ENCODE measurements at places on chromosomes 11 and 22.

- no peak for DNase-seq
Observed at GRCh38 chr22:16824716-16825687, at the start of gene XKR3. Gene XKR3, minus strand, starts transcription at chr22:16825411. Its CDS starts 17,338 bp downstream, at chr22:16808073.

GRCh38 chr11:12289667-12290476, 87.5 kb upstream of the PARVA start:
- no peak for DNase-seq

DNA sequence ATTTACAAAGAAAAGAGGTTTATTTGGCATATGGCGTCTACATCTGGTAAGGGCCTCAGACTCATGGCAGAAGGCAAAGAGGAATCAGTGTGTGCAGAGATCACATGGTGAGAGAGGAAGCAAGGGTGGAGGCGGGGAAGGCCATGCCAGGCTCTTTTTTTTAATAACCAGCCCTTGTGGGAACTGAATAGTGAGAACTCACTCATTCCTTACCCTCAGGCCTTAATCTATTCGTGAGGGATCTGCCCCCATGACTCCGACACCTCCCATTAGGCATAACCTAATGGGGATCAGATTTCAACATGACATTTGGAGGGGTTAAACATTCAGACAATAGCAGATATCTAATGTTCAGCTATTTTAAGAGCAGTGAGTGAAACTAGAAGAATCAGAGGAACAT, 55.7 kb downstream of the ATM start:
- DNase-seq = no peak

DNA sequence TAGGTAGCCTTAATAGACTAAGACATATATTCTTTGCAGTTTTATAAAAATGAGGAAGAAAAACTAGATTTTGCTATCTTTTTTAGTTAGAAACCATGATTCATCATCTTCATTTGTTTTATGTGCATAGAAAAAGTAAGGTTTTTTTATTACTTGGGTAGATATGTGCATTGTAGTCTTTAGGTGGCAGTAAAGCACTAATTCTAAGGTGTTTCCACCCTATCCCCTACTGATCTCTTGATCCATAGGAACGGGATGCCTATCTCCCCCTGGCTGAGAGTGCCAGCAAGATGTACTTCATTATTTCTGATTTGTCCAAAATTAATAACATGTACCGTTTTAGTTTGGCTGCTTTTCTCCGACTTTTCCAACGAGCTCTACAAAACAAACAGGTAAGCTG, 148.1 kb downstream of the DYNC2H1 start:
- no peak for DNase-seq

DNA sequence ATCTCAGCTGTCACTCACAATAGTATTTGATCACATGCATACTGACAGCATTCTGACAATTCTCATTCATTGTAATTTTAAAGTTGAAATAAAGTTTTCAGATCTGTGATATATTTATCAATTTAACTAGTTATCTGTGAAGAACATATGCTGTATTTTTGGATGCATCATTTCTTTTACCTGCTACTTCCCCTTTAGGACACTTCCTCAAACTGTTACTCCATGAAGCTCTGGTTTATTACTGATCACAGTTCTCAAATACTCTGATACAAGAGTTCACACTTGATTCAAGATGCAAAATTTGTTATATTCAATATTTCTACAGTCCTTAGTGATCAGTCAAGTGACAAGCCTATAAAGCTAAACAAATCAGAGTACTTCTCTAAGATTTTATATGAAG, 1655.2 kb downstream of the LRRC4C start:
- DNase-seq = no peak

- no peak for DNase-seq
Observed at GRCh38 chr11:112518371-112518770, 257.7 kb upstream of the PLET1 start.

GRCh38 chr11:111932611-111932950, 4.6 kb upstream of the DIXDC1 start:
- DNase-seq = no peak

DNA sequence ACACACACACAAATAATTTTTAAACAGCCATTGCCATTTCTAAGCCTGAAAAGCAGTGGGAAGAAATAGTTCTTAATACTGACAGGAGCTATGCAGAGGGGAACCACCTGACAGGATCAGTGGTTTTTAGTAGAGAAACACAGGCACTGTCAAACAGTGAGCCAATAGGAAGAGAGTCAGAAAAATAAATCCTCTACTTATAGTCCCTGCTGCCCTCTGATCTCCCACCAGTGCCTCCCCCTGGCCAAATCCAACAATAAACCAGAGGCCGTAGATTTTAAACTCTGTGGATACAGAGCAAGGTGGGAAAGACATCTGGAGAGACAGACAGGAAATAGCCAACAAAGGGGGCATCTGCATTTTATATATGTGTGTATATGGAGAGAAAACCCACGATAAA, 7.9 kb upstream of the OR56B4 start:
- no peak for DNase-seq

DNA sequence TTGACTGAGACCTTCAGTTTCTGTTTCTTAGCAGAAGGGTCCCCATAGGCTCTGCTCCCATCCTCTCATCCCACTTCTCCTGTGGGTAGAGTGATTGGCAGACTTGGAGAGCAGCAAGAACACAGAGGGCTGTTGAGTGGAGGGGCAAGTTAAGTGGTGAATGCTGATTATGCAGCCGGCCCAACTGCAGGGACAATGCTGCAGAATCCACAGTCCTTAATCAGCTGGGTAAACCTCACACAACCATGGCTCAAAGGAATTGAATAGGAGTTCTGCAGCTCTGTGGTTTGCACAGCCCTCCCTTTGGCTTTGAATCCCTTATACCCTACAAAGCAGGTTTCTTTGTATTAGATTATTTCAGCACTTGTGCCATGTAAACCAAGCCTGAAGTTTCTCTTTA, 161.1 kb downstream of the NAV2 start:
- no peak for DNase-seq

DNA sequence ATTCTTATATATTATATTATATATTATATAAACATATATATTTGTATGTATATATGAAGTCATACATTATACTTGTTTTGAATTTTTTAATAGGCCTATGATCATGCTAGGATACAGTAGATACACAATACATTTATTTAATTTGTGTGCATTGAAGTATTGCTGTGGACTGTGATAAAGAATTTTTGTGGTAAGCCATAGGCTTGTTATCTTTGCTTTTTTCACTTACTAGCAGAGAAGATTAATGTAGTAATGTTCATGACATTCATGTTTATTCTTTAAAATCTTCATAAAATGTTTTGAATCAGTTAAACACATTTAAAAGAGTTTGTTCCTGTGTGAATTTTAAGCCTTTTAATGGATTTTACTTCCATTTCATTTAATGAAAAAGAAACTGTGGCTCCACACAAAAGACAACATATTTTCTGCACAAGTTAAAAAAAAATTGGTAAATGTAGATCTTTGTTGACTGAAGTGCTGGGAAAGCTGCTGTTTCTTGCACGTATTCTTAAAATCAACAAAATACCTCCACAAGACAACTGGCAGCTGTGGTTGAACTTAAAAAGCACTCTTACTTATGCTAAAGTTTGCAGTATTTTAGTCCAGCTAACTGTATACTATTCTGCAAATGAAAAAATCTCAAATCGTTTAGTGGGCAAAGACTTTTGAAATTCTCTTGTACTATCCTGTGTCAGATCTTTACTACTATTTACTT, 156.2 kb downstream of the TMEM135 start:
- no peak for DNase-seq

GRCh38 chr11:1438967-1439330, 47.6 kb downstream of the MOB2 start:
- no peak for DNase-seq

- DNase-seq = no peak
Observed at GRCh38 chr11:63917692-63918506, 935 bp upstream of the RCOR2 start.

DNA sequence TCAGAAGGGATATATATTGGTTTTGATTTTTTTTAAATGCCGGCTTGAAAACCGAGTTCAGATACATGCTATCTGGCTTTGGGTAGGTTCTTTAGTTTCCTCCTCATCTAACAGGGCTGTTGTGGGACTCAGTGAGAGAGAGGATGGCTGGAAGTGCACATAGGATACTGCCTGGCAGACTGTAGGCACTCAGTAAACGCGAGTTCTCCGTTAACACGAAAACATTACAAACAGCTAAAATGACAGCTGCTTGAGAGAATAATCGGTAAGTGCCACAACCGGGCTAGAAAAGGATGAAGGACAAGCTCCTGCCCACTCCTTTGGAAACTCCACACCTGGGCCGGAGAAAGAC, 369 bp downstream of the XRRA1 start:
- no peak for DNase-seq

- no peak for DNase-seq
Observed at GRCh38 chr11:74522776-74523175, 29.3 kb upstream of the LIPT2 start.

GRCh38 chr11:73969991-73970800, 12.4 kb downstream of the UCP2 start:
- DNase-seq = no peak

DNA sequence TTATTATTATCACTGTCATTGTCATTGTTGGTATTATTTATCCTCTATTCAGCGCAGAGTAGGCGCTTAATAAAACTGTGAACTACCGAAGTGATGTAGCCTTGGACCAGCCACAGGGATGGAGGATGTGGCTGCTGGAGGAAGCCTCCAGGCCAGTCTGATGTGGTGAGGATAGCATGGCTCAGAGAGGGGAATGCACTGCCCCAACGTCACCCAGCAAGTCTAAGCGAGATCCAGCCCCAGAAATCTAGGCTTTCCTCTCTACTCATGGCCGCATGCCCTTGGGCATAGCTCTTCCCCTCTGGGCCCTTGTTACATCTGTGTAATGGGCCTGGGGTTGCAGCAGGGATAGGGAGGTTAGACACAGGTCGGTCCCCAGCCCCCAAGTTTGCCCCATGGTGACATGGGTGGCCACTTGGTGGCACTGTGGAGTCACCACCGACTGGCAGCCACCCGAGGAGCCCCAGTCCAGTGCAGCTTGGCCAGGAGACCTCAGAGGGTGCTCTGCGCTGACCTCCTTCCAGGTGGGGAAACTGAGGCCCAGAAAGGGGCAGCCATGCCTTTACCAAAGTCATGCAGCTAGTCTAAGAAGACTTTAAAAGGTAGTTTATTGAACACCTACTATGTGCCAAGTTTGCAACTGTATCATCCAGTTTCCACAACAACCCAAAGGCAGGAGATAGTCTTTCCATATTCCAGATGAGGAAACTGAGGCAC, 395.7 kb downstream of the MN1 start:
- DNase-seq = peak; percentile 36

GRCh38 chr22:19942157-19943081, 801 bp upstream of the TXNRD2 start:
- no peak for DNase-seq

GRCh38 chr11:68345776-68346461, 33.5 kb downstream of the LRP5 start:
- no peak for DNase-seq

DNA sequence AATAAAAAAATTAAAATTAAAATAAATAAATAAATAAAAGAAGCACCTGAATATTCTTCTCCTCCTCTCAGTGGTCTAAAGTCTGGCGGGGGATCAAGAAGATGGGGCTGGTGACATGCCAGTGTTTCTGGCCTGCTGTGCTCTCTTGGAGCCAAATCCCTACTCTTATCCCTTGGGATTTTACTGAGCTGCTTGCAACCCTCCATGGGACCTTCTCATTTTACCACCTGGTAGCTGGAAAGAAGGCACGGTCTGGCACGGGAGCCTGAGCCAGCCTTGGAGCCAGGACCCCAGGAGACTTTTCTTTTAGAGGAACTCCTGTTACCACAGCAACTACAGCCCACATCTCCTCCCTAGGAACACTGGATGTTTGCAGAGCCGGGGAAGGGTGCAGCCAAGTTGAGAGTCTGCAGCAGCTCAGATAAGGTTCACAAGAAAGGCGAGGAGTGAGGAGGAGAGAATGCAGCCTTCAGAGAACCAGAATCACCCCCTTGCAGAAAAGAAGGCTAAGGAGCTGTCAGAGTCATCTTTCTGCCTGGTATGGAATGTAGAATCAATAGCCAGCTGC, 21.4 kb downstream of the CD6 start:
- no peak for DNase-seq

GRCh38 chr11:35031867-35032266, 107.1 kb upstream of the CD44 start:
- DNase-seq = no peak

GRCh38 chr11:37040921-37041320, 442.9 kb upstream of the RAG2 start:
- no peak for DNase-seq

DNA sequence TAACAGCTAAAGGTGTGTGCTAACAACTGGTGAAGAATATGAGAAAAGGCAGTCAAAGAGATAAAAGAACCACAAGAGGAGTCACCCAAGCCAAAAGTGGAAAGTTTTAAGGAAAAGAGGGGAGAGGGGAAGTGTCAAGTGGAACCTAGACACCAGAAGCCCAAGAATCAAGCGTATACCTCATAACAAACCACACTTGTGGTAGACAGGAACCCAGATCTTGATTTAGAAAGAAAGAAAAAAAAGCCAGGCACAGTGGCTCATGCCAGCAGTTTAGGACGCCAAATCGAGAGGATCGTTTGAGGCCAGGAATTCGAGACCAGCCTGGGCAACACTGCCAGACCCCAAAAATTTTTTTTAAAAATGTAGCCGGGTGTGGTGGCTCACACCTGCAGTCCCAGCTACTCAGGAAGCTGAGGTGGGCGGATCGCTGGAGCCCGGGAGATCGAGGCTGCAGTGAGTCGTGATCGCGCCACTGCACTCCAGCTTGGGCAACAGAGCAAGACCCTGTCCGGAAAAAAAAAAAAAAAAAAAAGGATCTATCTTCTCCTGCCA, 877 bp downstream of the SLC25A17 start:
- DNase-seq = no peak

- no peak for DNase-seq
Observed at GRCh38 chr11:78731027-78731426, 156.4 kb upstream of the NARS2 start.

GRCh38 chr11:116693593-116694348, 79.0 kb downstream of the BUD13 start:
- DNase-seq = no peak

DNA sequence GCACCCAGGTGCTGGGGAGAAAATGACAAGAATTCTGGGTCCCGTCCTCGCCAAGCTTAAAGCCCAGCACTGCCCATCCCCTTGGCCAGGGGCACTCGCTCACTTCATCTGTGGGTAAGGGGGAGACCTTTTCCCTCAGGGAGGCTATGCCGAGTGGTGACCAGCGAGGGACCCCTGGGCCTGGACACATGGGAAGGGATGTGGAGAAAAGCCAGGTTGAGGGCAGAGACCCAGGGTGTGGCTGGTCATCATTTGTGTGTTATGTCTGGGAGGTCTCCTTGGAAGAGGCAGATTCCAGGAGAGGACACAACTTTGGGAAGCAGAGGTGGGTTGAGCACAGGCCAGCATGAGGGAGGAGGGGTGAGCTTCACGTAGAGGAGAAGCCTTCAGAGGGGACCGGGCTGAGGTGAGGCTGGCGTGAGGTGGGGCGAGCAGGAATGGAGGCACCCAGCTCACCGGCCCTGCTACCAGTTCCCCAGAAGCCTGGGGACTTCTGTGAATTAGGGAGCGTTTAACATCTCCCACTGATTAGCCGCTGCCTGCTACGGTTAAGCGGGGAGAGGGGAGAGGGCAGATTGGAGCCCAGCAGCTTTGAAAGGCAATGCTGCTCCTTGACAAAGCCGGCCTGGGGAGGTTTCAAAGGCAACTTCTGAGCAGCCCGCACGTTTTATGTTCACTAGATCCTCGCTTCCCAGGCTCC, 25.8 kb upstream of the NECTIN1 start:
- DNase-seq = no peak

Data from GM12892 (cell line).